NCI-H1417 treated with DMSO at 0.1 percent for 48 hours (cell line): ENCODE measurements at places on chromosomes 11 and 22.

- no peak for DNase-seq
Observed at GRCh38 chr22:17350292-17350691, 19.0 kb upstream of the CECR2 start.

- no peak for DNase-seq
Observed at GRCh38 chr11:64900263-64900678, 16.7 kb downstream of the ATG2A start.

DNA sequence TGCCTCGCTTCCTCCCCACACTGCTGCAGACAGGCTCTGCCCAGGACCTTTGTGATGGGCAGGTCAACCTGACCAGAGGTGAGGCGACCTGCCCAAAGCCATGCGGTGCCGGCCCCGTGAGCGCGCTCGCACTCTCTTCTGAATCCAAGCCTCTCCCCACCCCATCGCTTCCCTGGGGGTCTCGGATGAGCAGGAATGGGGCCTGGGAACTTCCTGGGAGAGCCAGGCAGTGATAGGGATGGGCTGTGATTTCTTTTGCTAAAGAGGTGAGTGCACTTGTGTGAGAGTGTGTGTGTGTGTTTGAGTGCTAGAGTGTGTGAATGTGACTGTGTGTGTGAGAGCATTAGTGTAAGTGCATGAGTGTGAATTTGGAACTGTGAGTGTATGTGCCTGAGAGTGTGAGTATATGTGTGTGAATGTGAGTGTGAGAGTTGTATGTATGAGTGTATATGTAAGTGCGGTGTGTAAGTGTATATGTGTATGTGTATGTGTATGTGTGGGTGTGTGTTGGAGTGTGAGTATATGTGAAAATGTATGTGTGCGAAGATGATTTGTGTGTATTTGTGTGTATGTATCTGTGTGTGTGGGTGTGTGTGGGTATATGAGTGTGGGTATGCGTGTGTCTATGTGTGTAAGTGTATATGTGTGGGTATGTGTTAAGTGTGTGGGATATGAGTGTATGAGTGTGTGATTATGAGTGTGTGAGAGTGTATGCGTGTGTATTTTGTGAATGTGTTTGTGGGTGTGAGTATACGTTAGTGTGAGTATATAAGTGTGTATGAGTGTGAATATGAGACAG, 11.7 kb upstream of the LRRC10B start:
- DNase-seq, result no peak

- DNase-seq, result no peak
Observed at GRCh38 chr11:128416976-128417375, 170.4 kb downstream of the ETS1 start.

- DNase-seq, result no peak
Observed at GRCh38 chr22:20013382-20013871, 3.2 kb downstream of the ARVCF start.

- DNase-seq, result no peak
Observed at GRCh38 chr22:42962295-42963230, 52.4 kb downstream of the PACSIN2 start.

DNA sequence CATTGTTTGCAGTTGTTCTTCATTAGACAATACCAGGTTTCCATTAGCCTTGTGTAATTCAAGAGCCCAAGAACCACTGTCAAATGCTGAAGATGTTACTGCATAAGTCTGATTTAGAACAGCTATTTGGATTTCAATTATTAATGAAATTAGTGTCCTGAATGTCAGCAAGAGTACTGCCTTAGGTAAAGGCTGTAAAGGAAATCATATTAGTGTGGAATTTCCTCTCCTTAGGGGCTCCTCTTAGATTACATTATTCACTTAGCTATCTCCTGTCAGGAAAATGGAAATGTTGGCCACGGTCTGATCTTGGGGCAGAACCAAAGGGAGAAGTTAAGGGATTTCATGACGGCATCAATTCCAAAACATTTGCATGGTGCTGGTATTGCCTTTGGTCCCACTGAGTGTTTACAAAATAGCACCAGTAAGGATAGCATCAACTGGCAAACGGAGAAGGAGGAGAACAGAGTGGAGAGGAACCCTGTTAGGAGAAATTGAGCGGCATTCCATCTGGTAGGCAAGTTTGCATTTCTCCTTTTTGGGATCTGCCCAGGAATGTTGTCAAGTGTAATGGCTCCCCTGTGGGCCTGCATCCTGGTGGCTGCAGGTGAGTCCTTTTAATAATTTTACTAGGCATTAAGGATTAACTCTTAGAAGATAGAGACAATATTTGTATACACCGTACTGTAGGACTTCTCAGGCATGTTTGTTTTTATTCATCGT, at the start of gene HTR3B:
Gene HTR3B, plus strand, starts transcription at position 418 of the 723 bp plus-strand sequence. Its CDS starts 138 bp downstream, at position 556.
- DNase-seq, result no peak

DNA sequence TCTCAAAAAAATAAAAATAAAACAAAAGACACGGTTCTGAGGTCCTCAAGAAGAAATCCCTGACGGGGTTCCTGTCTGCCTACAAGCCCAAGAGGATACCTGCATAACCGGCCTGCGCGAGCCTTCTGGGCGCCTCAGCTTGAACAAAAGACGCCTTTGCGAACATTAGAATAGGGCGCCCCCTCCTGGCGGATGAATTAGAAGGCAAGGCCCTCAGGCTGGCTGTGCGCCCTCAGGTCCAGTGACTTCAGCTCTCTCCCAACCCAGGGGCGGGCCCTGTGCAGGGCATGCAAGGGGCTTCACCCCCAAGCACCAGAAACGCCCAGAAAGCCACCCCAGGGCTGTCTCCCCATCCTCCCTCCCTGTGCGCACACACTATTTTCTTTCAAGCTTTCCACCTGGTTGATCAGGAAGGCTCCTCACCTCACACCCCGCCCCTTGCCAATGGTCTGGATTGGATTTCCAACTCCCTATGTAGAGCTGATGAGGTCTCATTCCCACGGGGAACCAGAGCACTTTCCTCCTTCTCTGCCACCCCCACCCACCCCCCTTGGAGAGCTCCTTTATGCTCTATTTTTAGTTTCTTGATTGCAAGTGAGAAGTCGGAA, 273.3 kb downstream of the BUD13 start:
- DNase-seq, result no peak

DNA sequence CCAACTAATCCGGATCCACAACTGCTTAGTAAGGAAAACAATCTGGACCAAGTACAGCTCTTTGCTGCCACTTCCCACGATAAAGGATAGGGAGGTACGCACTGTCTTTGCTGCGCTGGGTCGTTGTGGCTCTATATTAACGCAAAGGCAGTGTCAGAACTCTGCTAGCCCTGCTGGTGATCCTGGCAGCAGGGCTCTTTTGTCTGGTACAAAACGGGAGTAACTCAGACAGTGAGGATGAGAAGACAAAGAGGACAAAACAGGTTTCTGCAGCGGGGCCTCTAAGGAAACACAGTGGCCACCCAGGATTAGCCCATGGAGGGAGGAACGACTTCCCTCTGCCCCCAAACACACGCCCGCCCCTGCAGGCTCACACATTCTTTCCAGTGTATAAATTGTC, 26.1 kb downstream of the GAL start:
- DNase-seq, result no peak

DNA sequence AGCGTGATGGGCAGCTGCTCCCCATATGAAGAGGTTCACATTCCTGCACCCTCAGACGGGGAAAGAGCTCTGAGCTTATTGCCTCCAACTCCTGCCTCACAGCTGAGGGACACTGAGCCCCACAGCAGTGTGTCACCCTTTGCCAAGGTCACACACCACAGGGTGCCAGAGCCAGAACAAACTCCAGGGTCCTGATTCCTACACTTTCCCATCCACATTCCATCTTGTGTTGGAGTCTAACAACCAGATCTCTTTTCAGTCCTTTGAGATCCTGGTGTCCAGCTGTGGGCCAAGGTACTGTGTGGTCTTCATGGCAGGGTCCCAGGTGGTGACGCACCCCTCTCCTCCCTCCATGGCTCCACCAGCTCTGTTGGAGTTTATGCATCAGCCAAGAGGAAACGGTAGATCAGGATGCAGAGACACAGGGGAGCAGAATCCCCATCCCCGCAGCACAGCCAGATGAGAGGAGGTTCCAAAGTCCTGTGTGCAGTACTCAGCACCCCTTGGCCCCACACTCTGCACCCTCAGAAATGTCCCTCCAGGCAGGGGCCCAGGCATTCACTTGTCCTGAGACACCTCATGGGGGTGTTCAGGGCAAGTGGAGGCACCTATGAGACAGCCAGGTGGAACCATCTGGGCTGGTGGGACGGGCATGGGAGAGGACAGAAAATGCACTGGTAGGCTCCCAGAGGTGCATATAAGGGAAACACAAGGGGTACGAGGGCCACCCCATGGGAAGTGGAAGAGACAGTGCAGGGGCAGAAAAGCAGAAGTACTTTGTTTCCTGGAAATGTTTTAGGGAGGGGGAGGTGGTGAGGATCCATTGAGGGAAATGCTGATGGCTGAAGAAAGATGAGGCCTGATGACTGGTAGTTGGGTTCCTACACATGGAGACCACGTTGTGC, 32.6 kb upstream of the GNAZ start:
- no peak for DNase-seq

- no peak for DNase-seq
Observed at GRCh38 chr11:74221816-74222215, 50.7 kb downstream of the PPME1 start.

GRCh38 chr11:68666849-68667248, 17.5 kb upstream of the GAL start:
- no peak for DNase-seq

GRCh38 chr22:17339095-17339693, 30.1 kb upstream of the CECR2 start:
- no peak for DNase-seq

DNA sequence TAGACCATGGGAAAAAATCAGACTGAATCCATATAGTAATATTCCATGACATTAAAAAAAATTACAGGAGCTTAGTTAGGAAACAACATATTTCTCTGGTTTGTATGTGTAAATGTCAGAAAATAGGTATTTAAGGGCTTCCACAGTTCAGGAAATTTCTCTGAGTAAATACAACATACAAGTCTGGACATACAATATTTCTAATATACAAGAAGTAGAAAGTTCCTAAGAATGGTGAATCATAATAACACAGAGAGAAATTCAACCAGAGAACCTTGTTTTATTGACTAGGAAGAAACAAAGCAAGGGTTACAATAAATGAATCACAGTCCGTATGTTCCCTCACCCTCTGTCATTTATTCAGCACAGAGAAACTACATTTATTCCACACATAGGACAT, 532.7 kb upstream of the FAT3 start:
- no peak for DNase-seq
